ENCODE measurements at places on chromosomes 16 and 17. TPM values are rescaled to one million over a fixed set of nuclear protein-coding genes. Genes with fewer than 3 reads are reported as not detected.

- peak; percentile 69 for DNase-seq
Measured at GRCh38 chr16:88065747-88066142, 114.5 kb downstream of the BANP start.

DNA sequence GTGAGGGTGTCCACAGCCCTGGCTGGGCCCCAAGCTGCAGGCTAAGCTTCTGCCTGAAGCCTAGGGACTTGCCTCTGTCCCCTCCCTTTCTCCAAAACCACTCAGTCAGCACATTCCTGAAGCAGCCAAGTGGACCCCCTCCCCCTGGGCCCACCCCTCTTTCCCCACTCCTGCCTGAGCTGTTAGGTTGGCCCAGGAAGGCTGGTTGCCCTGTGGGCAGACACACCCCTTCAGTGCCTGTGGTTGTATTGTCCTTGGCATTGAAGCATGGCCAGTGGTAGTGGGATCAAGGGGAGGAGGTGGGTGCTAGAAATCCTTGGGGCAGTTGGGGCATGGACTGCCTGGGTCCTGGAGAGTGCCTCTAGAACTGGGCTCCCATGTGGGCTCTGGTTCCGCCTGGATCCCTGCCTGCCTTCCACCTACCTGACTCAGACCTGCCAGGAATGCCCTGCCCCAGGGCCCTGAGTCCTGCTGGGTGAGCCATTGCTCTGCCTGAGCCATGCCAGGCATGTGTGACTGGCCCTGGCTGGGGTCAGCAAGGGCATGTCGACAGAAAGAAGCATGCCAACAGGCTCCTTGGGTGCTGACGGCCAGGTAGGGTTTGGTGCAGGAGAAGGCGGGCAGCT is 2.1 kb downstream of the TRAF4 start:
- peak; percentile 72 for DNase-seq

- DNase-seq = no peak
Measured at GRCh38 chr16:79798416-79799053, 198.0 kb upstream of the MAF start.

- DNase-seq = no peak
Measured at GRCh38 chr16:12542818-12543699, 260.6 kb downstream of the CPPED1 start.

CORO1A gene
- polyA plus RNA-seq = 667 TPM

RAB11FIP4 gene
- polyA plus RNA-seq = 5.8 TPM

DNA sequence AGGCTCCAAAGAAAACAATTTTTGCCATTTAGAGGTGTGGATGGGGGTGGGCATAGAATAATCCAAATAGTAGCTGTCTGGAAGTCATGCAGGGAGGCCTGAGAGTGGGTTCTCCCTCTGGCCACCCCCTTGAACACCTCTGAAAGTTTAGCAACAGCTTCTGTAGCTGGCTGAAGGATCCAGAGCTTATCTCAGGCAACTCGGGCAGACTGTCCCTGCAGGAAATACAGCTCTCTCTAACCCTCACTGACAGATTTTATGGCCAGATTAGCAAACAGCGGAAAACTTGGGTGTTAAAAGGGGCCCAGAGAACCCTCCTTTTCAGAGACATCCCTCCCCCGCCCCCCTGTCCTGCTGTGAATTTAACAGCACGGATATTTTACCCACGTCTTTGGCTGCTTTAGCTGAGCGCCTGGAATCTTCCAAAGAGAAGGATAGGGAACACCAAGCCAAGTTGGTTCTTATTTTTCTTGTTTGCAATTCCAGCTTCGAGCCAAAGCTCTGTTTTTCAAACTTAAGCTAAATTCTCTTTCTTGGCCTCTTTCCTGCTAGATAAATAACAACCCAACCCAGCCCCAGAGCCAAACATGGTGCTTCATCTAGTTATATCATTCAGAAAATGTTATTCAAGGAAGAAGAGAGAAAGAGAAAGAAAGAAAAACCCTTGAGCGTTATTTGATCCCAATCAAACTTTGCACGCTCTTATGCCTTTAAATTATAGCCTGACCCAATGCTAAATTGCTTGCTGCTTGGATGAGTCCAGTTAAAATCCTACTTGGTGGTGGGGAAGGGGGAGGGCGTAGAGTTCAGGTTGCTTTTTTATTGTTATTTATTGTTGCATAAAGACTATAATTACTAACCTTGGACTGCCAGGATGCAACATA is 2.3 kb upstream of the HOXB2 start:
- DNase-seq = no peak

DNA sequence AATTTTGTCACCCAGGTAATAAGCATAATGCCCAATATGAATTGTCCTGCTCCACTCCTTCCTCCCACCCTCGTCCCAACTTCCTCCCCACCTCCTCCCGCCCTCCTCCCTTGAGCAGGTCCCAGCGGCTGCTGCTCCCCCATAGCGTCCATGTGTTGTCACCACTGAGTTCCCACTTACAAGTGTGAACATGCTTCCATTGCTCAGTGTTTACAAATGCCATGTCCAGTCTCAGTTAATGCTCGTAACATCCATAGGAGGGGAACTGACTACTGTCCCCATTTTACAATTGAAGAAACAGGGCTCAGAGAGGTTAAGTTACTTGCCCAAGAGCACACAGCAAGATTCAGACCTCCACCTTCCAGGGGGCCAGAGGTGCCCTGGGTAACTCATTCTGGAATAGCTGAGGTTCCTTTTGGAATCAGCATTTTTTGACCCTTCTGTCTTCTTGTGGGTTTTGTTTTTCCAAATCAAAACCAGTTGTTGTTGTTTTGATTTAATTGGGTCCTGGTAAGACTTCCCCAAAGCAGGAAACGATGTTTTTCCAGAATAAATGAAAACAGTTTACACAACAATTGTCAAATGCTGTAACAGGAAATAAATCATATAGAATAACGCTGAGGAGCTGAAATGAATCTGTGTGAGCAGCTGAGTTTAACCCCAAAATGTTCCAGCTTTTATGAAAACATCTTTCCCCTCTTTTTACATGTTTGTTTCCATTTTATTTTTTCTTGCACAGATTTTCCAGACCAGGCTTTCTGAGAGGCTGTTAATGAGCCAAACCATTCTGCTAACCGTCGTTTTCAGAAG is 73.9 kb downstream of the ZDHHC7 start:
- DNase-seq = no peak

DNA sequence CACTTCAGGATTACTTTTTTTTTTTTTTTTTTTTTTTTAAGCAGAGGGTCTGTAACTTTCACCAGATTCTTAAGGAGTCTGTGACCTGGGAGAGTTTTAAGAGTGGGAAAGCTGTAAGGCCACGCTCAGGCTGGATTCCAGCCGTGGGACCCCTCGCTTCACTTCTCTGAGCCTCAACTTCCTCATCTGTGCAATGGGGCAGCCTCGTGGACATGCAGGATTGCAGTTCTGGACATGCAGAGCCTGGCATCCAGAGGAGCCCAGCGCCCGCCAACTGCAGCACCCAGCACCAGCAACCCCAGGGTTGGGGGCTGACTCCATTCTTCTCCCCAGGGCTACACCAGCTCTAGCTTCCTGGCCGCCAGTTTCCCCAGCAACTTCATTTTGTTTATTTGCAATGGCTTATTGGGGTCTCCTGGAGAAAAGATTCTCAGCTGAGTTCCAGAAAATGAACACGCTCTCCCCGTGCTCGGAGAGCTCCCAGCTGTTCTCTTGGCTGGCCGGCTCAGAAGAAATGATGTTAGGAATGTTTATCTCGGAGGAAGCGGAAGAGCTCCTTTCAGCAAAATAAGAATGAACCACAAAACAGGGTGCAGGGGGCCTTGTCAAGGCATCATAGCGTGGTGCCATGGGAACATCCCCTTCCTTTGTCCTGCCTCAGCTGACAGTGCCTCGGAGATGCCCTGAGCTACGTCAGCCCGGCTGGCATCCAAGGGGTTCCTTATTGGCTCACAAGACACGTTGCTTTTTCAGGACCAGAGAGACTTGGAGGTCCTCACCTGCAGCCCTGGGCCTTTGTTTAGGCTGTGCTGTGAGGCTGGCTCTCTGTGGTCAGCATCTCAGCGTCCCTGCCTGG is 22.9 kb upstream of the ZCCHC14 start:
- DNase-seq = peak; percentile 58

DNA sequence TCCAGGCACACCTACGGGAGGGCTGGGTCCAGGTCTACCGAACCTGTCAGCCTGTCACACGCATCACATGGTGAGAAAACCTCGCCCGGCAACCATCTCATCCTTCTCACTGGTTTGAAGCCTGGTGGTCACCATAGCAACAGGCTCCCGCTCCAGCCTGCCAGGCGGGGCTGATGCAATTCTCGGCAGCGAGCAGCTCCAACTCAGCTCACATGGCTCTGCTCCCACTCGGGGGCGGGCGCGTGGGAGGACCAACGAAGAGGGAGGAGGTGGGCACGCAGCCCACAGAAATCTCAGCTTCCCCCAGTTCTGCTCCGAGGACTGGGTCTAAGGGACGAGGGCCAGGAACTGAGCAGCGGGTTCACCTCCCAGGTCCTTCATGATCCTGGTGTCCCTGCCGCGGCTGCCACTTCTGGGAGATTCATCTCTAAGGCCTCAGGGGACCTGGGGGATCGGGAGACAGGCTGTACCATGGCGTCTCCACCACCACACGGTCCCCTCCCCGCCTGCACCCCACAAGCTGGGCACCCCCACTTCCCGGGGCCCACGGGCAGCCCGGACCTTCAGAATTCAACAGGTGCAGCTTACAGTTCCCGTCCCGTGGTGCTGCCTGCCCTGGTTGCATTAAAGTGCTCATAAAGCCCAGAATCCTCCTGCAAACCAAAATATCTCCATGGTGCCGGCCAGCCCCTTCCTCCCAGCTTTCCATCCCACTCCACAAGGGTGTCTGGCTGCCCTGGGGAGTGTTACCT is 25.8 kb downstream of the ABR start:
- DNase-seq = no peak

- DNase-seq = peak; percentile 64
Measured at GRCh38 chr16:49483251-49483650, 109.6 kb downstream of the C16orf78 start.

NPIPA2 gene
- polyA plus RNA-seq = 1.8 TPM

NEURL4 gene
- 17.6 TPM for polyA plus RNA-seq

- no peak for DNase-seq
Measured at GRCh38 chr17:72915625-72916081, 176.8 kb downstream of the SLC39A11 start.

C1QL1 gene
- not detected for polyA plus RNA-seq

DNA sequence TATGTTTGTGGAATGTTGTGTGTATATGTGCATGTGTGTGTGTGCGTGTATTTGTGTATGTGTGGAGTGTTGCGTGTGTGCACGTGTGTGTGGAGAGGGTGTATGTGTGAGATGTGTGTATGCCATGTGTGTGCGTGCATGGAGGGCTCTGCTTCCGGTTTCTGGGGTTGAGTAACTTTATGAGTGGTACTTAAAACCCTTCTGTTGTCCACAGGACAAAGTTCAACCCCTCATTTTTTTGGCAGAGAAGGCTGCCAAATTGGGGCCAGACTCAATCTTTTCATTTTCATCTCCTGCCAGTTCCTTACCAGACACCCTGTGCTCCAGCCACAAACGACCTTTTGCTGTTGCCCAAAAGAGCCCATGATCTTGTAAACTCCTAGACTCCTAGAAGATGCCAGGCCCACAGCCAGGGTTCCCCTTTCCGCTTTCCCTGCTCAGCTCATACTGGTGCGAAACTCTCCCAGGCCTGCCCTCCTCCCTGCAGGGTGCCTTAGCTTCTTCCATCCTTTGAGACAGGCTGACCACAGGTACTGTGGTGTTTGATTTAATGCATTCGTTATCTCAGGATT is 100.2 kb downstream of the CMIP start:
- DNase-seq = peak; percentile 61

DNA sequence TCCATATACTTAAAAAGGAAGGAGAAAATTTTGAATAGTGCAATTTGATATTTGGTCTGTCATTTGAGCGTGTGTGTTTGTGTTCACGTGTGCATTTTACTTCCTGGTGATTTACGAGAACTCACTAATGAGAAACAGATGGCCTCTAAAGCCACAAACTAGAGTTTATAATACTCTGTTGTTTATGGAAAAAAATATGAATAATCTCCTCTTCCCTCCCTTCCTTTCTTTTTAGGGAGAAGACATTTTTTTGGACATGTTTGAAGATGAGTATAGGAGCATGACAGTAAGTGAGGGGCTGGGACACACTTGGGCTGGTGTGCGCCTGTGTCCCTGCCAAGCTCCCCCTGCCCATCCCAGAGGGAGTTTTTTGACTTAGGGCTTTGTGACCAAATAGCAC is 102.7 kb downstream of the CLEC16A start:
- DNase-seq = no peak

DNA sequence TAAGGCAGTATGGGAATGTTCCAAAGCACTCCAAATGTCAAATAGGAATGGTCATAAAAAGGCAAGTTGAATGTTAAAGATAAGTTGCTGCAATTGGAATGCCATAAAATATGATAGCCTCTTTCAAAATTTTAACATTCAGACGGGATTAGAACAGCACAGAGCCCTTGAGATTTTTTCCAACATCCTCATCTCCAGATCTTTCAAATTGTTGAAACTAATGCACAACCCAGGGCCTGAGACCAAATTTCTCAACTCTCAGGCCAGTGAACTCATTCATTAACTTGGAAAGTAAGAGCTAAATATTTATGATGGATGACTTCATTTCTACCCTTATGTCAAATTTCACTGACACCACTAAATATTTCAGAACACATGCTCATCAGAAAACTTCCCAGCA is 346.5 kb upstream of the XYLT1 start:
- DNase-seq = no peak

- DNase-seq = no peak
Measured at GRCh38 chr17:50835301-50836234, at the start of gene WFIKKN2. Gene WFIKKN2, plus strand, starts transcription at chr17:50835586. Its CDS starts 352 bp downstream, at chr17:50835938.

Measured in spleen (tissue), 13 donors.